ENCODE measurements at places on chromosomes 2 and 18.

DNA sequence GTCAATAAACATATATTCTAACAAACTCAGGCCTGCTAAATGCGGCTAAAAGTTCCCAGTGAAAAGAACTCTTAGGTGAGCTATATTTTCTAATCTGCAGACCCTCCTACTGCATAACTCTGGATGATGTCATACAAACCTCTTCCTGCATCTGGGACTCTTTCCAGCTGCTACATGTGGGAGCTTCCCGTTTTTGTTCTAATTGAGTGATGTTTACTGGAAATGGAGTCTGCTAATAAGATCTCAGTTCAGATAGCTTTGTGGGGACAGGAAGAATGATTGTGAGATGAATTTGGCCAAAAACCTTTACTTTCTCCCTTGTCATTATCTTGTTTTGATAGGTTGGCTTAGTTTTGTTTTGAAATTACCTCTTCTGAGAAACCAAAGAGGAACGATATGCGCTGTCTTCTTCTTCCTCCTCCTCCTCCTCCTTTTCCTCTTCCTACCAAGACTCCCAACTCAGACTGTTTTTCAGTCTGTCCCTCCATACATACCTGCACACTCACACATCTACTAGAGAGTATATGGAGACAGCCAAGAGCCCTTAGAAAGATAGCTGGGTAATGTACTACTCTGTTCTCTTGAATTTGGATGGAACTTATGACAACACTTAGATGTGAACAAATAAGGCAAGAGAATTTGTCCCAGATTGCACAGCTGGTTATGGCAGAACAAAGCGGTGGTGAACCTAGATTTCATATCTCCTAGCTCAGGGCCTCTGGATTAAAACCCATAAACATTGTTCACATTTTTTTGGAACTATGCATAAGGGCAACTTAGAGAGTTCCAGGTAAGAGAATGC is 39.8 kb upstream of the AAK1 start:
- DNase-seq = no peak

DNA sequence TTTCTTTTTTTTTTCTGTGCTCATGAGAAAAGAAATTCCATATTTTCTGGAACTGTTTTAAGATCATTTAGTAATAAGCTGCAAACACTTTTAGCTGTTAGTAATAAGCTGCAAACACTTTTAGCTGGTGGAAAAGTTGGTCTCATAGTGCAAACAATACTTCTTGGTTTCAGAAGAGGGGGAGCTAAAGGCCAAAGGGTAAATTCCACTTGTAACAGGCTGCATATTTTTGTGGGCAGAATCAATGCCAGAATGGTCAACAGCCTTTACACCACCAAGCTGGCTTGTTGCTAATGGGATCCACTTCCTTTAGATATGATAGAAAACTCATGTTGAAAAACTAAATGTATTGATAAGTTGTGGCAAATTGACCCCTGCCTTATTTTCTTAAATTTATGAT is 356.8 kb downstream of the NR4A2 start:
- no peak for DNase-seq

- no peak for DNase-seq
Measured at GRCh38 chr18:53817976-53818950, 406.2 kb downstream of the MBD2 start.

DNA sequence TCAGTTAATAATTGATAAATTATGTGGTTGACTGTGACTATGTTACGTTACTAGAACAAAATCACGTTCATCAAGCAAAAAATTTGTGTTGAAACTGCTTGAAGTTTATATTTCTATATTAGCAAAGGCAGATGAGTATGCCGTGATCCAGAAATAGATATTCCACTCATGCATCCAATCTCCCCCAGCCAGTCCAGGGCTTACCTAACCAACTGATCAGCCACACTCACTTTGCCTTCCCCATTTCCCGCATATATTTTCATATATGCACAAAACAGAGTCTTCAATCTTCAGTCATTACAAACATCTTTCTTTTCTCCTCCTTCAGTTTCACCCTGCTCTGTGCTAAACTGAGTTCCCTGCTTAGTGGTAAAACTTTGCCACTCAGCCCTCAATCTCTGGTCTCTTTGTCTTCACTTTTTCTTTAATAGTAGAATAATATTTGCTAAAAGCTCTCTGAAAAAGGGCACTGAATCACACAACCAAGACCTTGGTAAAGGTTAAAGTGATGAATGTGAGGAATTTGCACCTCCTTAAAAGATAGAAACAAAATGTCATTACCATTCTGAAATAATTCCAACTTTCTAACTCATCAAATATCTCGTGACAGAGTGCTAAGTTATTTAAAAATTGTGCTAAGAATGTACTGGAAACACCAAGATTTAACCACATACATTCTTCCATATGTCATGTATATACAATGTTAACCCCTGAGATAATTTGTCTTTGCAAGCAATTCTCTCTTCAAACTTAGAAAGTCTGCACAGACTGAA is 893.2 kb upstream of the CRIM1 start:
- peak; percentile 61 for DNase-seq

DNA sequence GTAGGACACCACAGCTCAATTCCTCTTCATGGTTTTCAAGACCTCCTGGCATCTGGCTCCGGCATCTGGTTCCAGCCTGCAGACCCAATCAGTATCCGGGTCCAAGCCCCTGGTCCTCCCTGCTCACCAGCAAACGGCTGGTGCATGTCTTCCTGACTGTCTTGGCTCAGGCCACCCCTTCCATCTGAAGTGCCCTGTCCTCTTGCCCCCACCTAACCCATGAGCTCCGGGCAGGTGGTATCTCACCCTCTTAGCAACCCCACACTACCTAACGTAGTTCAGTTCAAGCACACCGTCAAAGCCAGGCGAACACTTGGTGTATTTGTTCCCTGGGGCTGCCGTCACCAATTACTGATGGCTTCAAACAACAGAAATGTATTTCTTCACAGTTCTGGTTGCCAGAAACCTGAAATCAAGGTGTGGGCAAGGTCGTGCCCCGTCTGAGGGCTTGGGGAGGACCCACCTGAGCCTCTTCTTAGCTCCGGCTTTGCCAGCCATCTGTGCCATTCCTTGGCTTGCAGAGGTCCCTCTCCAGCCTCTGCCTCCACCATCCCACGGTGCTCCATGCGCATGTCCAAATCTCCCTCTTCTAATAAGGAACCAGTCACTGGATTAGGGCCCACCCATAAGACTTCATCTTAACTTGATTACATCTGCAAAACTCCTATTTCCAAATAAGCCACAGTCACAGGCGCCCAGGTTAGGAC is 47.2 kb upstream of the ID2 start:
- no peak for DNase-seq
